ENCODE measurements at places on chromosomes 2 and 18.

DNA sequence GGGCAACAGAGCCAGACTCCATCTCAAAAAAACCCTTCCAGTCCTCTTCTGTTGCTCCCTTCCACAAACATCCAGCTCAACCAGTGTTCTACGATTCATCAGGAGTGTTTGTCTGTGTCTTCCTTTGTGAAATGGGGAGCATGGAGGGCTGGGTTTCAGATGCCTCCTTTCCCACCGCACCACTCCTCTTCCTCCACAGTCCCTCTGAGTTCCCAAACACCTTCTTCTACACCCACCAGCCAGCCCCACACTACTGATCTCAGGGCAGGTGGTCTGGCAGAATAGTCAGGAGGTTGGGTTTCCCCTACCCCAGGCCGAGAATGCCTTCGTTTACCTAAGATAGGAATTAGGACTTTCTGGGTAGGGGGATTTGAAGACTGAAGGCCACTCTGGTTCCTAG, 36.9 kb downstream of the NGEF start:
- DNase-seq = no peak

DNA sequence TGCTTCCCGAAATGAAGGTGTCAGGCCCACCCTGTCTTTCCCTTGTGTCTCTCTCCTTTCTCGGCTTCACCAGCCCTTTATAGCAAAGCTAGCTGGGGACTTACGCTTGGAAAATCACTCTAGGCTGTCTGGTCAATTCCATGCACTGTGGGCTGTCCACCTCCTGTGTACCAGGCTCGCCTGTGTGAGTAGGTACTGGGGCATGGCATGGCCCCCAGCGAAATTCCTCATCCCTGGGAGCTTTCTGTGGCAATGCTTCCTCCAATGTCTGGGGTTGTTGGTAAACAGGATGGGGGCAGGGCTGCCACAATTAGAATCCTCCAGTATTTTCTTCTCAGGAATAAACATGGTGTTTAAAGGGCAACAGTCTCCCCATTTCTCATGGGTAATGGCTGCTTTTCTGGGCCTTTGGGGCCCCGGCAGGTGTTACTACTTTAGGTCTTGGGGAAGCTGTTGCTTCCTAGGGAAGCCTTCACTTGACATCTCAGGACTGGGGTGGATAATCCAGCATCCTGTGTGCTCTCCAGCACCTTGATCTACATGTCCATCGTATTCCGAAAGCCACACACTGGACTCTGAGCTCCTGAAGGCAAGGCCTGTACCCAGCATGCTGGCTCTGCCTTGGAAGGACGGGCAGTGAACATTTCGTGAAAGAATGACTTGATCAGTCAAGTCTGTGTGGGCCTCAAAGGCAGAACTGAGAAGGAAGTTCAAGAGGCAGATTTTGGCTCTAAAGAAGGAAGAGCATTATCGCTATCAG, 21.1 kb downstream of the RHOB start:
- DNase-seq = no peak

GRCh38 chr2:106532236-106532635, 45.1 kb downstream of the CD8B2 start:
- DNase-seq = no peak

DNA sequence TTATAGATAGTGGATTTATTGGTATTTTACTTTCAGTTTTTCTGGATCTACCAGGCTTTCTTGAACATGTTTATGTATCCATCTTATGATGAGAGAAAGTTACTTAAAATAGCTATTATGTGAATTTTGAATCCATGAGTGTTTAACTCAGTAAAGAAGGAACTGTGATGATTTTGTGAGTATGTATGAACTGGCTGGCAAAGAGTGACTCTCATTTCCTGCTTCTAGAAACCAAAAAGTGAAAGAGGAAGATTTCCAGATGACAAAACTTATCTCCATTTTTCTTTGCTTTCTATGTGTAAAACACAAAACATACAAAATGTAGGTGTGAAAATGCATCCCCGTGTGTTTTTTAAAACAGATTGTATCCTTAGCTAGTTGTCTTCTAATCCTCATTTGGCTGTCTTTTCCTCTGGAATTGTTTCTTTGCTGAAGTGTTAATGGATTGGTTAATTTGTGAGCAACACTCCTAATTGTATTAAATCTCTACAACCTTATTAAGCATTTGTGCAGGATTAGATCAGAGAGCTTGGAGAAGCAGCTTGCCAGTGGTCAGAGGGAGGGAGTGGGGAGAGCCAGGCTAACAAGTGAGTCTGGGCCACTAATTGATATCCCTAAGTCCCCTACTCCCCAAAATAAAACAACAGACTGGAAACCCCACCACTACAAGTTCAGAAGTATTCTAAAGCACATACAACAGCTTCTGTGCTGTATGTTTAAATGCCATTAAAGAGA, 23.9 kb downstream of the PTPRM start:
- DNase-seq = no peak

GRCh38 chr2:183078163-183078463, 434 bp upstream of the DUSP19 start:
- DNase-seq = no peak

DNA sequence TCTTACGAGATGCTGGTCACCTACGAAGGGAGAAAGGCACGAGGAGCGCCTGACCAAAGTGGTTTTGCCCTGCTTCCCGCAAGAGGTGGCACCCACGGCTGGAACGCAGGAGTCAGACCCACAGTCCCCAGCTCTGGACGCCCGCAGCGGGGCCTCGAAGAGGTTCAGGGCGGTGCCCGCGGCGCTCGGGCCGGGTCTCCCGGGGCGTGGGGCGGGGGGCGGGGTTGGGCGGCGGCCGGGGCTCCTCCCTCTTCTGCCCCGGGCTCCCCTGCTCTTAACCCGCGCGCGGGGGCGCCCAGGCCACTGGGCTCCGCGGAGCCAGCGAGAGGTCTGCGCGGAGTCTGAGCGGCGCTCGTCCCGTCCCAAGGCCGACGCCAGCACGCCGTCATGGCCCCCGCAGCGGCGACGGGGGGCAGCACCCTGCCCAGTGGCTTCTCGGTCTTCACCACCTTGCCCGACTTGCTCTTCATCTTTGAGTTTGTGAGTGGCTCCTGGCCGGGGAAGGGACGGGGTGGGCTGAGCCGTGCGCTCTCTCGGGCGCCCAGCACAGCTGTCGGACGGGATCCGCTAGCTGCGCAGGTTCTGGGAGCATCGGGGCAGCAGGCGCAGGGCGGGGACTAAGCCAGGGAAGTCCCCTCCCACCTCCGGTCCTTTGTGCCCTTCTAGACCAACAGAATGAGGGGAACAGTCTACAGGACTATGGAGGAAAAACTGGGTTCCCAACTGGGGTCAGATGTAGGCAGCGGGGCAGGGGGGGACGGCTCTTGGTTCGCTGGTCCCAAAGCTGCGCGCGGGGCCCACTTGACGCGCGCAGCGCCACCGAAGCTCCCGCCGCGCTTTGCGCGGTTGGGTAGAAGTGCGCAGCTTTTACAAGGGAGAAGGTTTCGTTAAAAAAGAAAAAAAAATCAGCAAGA, at the start of gene MAL:
TSS of gene MAL (plus strand) at position 303 of the 914 bp plus-strand sequence. CDS start at position 388, 85 bp downstream.
- no peak for DNase-seq

DNA sequence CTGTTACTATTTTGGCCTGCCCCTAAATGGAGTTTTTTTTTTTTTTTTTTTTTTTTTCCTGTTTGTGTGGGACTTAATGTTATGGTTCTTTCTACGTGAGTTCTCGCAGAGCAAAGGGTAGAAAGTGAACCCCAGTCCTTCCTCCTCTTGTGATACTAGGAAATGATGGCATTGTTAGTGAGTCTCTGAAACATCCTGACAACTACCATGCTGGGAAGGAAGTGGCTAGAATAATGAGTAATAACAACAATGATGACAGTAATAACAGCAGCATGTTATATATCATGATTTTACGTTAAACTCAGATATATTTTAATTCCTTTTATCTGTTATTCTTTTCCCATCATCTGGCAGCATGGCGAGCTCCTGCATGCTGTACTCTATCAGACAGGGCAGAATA, 216.2 kb upstream of the LINC00305 start:
- no peak for DNase-seq

- no peak for DNase-seq
These were observed 37.7 kb upstream of the SYT4 start for GRCh38 chr18:43314941-43315340.

- DNase-seq = no peak
These were observed 40.1 kb downstream of the NRP2 start for GRCh38 chr2:205722283-205722918.

DNA sequence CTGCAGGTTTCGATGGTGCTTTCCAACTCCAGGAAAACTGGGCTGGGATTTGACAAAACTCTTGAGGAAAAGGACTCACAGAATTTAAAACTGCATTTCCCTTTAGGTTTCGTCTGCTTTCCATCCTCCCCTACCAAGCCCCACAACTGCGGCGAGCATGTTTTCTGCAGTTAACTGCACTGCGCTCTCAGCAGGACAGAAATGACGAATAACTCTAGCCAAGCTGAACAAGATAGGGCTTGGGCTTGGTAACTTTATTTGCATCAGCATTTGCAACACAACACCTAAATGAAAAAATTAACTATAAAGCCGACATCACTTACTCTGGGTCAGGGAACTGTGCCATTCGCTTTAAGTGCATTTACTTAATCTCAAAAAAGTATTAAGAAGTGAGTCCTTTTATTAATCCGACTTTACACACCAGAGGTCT, 669 bp upstream of the PIKFYVE start:
- DNase-seq = no peak

Data from kidney epithelial cell (primary cell).